ENCODE measurements at places on chromosomes 1 and 21.
A peak's percentile ranks its signal among the peaks of the same experiment; 100 is the strongest.

DNA sequence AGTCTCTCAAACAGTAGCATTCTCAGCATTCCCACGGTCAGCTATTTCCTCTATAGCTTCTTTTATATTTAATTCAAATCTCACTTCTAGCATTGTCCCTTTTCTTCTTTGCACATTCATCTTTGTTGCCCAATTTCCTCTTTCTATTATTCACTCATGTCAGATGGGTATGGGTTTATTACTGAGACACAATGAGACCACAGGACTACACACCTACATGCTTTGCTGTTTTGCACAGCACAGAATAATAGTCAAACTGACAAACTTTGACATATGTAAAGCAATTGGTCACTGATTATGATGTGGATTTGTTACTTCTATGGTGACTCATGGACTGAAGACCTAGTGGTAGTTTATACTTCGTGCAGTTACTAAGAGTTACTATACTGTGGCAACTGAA is 5.8 kb upstream of the CD1C start:
- no peak for DNase-seq

- DNase-seq: no peak
Measured at GRCh38 chr1:42777852-42778251, 6.9 kb upstream of the TMEM269 start.

- DNase-seq: no peak
Measured at GRCh38 chr1:225670806-225671733, 18.1 kb upstream of the ENAH start.

- DNase-seq: no peak
Measured at GRCh38 chr1:175742790-175743459, 470 bp downstream of the TNR start.

GRCh38 chr1:116972674-116973030 is 28.9 kb upstream of the CD101 start:
- no peak for DNase-seq

DNA sequence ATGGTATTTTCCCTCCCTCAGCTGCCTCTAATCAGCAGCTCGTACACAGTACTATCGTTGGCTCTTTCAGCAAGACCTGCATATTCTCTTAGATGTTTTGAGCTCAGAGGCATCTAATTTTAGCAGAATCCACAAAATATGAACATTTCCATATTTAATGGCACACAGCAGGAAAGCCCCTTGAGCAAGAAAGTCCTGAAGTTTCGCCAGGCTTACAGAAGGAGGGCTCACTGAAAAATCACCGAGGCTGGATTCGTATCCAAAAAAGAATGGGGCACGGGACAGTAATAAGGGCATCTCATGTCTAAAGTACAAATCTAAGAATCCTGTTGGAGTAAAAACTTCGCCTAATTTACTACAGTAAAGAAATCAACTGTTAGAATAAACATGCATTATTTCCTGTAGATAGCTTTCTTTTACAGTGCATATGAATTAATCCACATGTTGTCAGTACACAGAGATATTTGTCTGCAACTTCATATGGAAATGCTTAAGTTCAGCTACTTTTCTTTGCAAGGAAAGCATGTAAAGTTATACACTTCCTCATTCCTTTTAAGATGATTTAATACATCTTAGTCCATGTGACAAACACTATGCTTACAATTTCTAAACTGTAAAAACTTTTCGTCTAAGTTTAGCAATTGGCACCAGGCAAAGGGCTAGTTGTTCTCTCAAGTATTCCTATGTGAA is 1205.3 kb upstream of the ADGRL4 start:
- no peak for DNase-seq

GRCh38 chr1:225990705-225991464 is 8.3 kb downstream of the SDE2 start:
- no peak for DNase-seq

- no peak for DNase-seq
Measured at GRCh38 chr1:165551469-165551868, 7.7 kb downstream of the LRRC52 start.

GRCh38 chr1:245036102-245036501 is 118.7 kb upstream of the KIF26B start:
- no peak for DNase-seq

DNA sequence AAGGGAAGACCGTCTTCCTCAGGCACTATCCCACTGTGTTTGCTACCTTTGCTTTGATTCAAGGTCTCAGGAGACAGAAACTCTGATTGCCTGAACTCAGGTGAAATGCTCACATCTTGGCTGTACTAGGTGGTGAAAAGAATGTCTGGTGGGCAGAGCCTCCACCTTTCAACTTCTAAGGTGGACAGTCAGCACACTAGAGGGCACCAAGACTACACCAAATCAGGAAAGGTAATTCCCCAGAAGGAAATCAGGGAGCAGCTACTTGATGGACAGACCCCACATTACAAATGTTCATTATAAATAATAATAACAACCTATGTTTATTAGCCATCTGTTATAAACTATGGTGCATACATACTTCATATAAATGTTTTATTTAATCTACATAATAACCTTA is 220.9 kb downstream of the ATG4C start:
- DNase-seq: no peak

DNA sequence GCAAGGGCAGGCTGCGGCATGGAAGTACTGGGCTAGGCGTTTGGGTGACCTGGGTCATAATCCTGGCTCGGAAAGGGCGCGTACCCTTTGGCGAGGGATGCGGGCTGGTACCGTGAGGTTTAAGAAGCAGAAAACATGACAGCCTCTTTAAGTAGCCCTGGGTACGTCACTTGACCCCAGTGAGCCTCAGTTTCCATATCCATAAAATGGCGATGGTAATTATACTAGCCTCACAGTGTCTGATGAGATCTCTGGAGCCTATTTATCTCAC is 700 bp downstream of the PIGV start:
- no peak for DNase-seq

DNA sequence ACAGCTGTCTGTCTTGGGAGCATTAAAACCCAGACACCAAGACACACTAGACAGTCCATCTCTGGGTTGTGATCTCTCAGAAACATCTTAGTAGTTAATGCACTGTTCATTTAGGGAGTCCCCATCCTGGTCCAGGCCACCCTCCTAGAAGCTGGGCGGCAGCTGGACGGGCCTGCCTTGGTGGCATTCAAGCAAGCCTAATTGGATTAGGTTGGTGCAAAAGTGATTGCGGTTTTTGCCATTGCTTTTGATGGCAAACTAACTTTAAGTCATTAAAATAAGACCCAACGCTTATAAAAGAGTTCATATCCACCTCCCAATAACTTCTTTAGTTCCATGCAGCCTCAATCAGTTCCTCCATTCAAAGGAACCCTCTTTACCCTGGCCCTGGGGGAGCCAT is 21.7 kb downstream of the ATP5PO start:
- DNase-seq: no peak

DNA sequence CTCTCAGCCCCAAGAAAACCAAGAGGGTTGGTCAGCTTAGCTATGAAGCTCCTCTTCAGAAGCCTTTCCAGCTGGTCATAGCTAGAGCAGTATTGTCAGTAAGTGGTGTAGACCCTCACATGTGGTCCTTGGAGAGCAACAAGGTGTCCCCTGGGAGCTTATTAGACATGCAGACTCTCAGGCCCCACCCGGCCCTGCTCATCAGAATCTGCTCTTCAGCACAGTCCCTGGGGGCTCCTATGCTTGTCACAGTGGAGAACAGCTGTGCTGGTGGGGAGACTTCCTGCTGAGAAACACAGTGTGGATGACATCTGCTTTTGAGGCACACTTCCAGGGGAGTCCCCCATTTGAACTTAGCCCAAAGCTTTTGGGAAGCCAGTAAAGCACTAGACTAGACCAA is 21.9 kb upstream of the NEK2 start:
- no peak for DNase-seq

- no peak for DNase-seq
Measured at GRCh38 chr21:24938573-24938972, 668.7 kb downstream of the MRPL39 start.

GRCh38 chr1:18883636-18884418 is 18.5 kb downstream of the ALDH4A1 start:
- DNase-seq: peak; percentile 67

- DNase-seq: no peak
Measured at GRCh38 chr1:119981986-119982815, 85.9 kb upstream of the ADAM30 start.

GRCh38 chr21:14593230-14593629 is 47.1 kb upstream of the SAMSN1 start:
- no peak for DNase-seq

- no peak for DNase-seq
Measured at GRCh38 chr1:25649505-25650288, 33.1 kb downstream of the MAN1C1 start.

DNA sequence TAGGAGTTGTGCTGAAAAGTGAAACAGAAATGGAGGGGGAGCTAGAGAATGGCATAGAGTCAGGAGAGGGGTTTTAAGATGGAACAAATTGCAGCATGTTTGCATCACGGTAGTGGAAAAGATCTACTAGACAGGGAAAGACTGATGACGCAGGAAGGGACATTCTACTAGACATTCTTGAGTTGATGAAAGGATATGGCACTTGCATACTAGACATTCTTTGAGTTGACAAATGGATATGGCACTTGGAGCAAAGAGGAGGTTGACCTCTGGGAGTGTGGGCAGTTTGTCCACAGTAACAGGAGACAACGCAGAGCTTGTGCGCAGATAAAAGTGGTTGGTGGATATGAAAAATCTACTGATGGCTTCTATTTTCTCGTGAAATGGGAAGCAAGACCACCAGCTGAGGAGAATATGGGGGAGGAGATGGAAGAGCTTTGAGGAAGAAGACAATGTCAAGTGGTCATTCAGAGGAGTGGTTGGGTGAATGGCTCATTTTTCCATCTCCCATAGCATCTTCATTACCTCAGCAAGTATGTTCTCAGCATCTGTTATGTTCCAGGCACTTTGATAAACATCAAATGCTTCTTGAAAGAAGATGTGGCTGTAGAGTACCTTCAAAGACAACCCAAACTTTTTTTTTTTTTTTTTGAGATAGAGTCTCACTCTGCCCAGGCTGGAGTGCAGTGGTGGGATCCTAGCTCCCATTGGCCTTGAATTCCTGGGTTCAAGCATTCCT is 2.4 kb upstream of the CTPS1 start:
- DNase-seq: no peak

- no peak for DNase-seq
Measured at GRCh38 chr1:7008331-7008730, 223.1 kb downstream of the CAMTA1 start.

DNA sequence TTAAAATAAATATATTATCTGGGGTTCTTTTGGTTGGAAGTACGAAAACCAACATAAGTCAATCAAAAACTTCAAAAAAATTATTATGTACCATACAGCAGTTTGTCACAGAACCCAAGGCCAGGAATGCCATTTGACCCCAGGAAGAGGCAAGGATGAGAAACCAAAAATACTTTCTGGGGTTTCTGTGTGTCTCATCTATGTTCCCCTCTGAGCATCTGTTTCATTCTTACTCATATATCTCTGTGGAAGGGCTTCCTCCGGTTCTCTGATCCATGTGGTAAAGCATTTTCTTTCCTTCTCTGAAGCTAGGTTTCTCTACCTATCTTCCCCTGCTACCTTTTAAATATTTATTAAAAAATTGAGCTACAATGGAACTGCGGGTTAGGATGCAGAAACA is 9.8 kb upstream of the FCRL1 start:
- no peak for DNase-seq

DNA sequence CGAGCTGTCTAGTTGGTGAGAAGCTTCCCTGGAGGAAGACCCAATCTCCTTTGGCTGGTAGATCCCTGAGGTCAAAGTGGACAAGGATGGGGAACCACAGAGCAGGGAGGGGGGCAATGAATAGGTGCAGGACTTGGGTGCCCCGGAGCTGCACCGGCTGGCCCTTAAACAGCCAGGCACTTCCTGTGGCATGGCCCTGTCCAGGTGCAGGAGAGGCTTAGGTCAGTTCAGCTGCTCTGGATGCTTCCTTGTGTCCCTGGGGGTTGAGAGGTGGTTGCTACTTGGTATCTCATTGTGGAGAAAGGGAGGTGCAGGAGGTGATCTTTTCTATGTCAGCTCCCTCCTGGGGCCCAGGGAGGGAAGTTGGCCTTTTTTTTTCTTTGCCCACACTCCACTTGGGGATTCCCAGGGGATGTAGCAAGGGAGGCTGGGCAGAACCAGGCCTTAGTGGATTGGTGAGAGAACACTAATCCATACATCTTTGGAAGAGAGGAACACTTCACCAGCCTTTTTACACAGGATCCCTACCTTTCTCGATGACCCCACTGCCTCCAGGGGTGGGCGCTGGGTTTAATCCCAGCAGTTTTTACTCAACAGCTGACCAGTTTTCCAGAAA is 1.2 kb upstream of the ST3GAL3 start:
- DNase-seq: no peak

DNA sequence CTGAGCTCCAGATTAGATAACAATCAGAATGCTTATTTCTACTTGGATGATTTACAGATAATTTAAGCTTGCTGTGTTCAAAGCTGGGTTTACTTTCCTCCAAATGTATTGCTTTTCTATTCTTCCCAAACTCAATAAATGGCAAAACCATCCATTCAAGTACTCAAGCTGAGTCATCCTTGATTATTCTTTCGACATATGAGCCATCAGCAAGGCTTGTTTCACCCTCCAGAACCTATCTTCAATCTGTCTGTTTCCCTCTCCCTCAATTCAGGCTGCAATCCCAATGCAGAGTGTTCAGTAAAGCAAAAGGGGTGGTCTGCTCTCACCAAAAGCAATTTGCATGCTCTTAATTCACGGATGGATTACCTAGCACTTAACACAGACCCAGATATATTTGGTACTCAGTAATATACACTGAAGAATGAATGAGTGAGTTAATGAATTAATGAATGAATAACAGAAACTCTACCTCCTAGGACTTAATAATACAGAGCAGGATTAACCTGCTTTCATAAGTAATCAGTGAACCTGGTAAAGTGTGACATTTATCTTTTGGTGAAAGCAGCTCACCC is 41.9 kb downstream of the DDR2 start:
- no peak for DNase-seq

- no peak for DNase-seq
Measured at GRCh38 chr21:34071683-34072082, 1.7 kb upstream of the MRPS6 start.

GRCh38 chr1:18100491-18101063 is 7.0 kb upstream of the IGSF21 start:
- peak; percentile 35 for DNase-seq

DNA sequence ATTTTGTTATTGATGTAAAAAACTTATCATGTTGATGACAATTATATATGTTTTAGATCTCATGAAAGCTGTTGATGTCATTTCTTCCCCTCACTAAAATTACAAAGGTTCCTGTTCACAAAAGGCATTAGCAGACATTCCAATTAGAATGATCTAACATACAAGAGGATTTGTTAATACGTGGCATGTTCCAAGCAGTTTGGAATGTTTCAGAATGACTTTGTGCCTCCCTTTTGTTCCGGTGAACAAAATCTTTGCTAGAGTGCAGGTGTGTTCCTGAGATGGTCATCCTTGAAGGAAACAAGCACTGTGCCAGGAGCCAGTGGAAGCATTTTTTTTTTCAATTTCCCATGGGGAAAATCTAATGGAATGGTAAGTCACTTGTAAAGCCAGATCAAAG is 108.0 kb upstream of the KCTD3 start:
- no peak for DNase-seq

Data from activated CD4-positive, alpha-beta T cell treated with anti-CD3 and anti-CD28 coated beads, Interleukin-2, amount 50 U/mL, for 24 hours (primary cell).